ENCODE measurements at places on chromosomes 16 and 17. TPM values are rescaled to one million over a fixed set of nuclear protein-coding genes. Genes with fewer than 3 reads are reported as not detected.

Gene SLC7A6OS
- polyA plus RNA-seq, result 9.5 TPM

Gene TP53TG3F
- polyA plus RNA-seq, result not detected

Gene NDE1
- polyA plus RNA-seq, result 37.8 TPM

Gene AANAT
- polyA plus RNA-seq, result not detected

Gene STH
- not detected for polyA plus RNA-seq
